ENCODE measurements at places on chromosomes 1 and 21.

GRCh38 chr1:98940069-98940721, 64.5 kb downstream of the PLPPR5 start:
- no peak for DNase-seq

DNA sequence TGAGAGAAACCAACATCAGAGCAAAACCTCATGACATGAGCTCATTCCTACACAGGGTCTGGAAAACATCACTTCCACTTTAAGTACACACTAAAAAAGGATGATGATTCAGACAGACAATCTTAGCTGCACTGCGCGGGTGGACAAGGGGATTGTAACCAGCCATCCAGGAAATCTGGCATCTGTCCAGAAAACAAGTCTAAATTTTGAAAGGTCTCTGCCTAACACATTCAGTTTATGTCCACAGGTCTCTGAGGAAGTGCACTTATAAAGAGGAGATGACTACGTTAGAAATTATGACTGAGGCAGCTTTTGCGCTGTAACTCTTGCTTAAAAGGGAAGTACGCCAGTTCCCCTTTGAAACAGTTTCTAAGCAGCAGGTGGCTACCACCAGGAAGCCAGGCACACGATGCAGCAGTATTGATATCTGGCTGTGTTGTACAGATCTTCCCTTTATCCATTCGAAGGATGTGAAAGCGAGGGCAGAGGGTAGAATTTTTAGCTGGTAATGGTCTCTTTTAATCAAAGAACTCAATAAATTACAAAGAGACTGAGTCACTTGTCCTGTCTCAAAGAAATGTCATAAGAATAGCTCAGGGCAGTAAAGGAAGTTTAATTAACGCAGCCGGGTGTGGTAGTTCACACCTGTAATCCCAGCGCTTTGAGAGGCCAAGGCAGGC, 128.0 kb downstream of the SETD4 start:
- peak; percentile 65 for DNase-seq

- DNase-seq = no peak
These were observed 51.8 kb upstream of the LRP8 start for GRCh38 chr1:53379662-53380002.

- no peak for DNase-seq
These were observed 43.6 kb downstream of the NPHP4 start for GRCh38 chr1:5948681-5949005.

DNA sequence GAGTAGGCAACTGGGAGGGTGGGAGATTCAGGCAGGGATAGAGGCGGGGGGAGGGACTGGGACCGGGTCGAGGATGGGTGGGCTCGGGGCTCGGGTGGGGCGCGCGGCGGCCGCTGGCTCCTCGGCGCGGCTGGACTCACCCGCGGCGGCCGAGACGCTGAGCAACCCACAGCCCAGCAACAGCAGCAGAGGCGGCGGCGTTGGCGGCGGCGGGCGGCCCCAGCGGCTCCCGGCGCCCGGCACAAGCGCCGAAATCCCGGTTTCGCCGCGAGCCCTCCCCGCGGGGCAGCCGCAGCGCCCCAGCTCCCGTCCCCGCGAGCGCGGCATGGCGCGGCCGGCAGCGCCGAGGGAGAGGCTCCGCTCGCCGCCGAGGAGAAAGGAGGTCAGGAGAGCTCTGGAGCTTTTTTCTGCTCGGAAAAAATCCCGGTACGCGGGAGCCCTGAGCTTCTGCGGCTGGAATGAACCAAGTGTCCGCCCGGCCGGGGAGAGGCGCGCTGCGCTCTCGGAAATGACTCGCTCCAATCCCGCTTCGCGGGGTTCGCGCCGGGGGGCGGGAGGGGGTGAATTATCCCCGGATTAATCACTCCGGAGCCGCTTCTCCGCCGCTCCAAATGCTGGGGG, at the start of gene CSMD2:
CSMD2 (minus strand) TSS at position 460 of the 621 bp plus-strand sequence; CDS start at position 327, 133 bp downstream.
- DNase-seq = peak; percentile 88

DNA sequence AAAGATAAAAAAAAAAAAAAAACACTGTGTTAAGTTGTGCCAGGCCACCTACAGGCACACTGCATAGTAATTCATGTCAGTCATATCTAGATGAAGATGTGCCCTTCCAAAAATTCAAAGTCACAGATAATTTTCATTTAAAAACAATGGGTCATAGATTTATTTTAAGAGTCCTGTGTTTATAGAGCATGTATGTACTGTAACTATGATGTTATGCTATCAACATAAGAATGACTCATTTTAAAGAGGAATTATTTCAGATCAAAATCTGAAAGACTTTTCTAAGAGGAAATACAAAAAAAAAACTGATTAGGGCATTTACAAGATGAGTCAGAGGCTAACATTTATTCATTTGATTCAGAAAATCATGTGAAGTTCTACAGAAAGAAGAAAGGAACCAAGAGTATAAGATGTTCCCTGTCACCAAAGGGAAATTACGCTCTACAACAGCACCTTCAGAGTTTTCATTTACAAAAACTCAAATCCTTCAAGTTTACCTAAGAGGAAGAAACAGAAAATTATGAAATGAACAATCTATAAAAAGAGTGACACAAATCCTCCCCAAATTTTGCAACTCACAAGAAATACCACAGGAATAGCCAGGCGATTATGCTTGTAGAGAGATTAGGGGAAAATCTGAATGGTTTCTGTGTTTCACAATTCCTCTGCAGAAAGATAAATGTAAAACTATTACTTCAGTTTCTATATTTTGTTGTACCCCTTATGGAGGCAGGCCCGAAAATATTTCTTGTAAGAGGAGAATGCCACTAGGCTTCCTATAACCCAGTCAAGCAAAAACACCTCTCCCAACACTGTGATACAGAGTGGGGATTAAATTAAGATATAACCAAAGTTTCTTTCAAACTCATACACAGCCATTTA, 13.8 kb downstream of the TP53BP2 start:
- no peak for DNase-seq

- peak; percentile 39 for DNase-seq
These were observed 189.4 kb upstream of the PALMD start for GRCh38 chr1:99456536-99456935.

DNA sequence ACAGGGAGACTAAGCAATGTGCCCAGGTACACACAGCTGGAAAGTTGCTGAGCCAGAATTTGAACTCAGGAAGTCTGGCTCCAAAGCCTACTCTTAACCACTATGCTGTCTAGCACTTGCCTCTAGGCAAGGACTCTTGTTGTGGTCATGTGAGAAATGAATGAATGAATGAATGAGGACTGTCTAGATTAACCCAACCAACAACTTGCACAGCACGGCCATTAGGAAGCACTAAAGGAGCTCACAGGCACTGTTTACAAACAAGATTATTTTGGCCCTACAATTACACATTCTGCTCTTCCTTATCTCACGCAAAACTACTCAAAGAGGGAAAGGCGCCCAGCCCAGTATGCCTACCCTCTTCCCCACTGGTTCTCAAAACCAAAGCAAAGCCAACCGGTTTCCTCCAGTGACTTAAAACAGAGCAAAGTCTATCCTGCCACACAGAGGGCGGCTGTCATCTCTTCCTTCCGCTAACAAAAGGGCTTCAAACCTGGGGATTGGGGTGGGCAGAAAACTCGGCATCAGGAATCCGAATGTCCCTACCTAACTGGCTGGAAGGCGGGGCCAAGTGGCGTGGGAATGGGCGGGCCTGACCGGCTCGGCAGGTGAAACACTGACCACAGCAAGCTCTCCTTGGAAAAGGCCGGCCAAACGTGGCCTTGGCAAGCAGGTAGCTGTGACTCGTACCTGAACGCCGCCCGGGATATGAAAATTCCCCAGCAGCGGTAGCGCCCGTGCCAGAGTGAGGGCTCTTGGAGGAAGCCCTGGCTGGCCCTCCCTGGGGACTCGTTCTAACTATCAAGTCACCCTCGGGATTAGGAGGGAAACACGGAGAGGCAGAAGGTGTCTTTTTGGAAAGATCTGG, 948 bp downstream of the STK40 start:
- peak; percentile 58 for DNase-seq

DNA sequence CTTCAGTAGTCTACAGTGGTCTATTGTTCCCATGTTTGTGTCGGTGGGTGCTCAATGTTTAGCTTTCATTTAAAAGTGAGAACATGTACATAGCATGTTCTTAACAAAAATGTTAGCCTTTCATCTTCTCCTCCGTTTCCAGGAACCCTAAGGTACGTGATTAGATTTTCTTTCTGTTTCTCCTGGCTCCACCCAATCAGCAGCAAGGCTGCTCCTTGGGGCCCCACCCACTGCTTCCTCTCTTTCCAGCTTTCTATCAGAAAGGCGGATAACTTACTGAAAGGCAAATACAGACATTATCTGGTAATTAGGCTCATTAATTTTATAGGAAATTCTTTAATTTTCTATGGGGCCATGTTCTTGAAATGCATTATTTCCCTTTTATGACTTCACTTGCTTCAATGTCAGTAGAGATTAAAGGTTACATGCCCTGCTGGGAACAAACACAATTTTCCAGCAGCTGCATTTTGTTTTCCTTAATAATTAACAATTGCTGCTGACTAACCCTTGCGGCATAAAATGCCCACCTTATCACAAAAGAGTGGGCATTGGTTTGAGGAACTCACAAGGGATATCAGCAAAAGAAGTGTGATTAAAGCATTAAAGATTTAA, 324.9 kb upstream of the SNX7 start:
- DNase-seq = no peak

- no peak for DNase-seq
These were observed 16.5 kb upstream of the TSPAN2 start for GRCh38 chr1:115105831-115106230.

DNA sequence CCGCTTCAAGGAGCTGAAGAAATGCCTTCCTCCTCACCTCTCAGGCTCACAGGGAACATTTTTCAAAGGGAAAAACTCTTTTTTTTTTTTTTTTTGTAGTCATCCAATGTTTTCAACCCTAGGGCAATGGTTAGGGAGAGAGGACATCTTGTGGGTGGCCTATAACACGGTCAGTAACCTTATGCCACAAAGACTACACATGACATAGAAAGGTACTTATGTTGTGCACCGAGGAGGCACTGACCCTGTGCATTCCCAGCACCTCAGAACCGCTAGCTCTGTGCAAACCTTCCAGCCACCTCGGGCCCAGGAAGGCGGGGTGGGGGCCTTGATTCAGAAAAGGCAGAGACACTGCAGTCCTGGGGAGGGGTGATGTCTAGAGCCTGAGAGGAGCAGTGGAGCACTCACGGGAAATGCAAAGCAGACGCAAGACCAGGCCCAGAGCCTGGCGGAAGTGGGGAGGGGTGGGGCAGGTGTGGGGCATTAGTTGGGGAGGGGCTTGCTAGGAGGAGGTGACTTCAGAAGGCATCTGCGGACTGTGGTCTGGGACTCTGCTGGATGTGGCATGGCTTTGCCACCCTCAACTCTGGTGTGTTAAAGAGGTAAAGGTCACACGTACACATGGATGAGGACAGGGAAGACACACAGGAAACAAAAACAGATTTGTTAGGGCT, 68.6 kb downstream of the MDM4 start:
- DNase-seq = no peak

DNA sequence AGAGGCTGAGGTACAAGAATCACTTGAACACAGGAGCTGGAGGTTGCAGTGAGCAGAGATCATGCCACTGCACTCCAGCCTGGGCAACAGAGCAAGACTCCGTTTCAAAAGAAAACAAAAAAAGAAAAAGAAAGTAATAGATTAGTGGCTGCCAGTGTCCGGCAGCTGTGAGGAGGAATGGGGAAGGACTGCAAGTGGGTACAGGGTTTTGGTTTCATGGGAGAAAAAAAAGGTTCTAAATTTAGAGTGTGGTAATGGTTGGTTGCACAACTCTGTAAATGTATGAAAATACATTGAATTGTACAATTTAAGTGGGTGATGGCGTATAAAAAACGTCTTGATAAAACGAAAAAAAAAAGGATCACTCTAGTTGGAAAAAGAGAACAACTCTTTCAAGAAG, 6.7 kb downstream of the TAF1A start:
- DNase-seq = no peak
